ENCODE measurements at places on chromosomes 16 and 17. TPM values are rescaled to one million over a fixed set of nuclear protein-coding genes. Genes with fewer than 3 reads are reported as not detected.

Gene SLC5A10
- not detected for total RNA-seq

Gene P2RX1
- total RNA-seq: 0.59 TPM

Gene CASKIN1
- total RNA-seq: 0.10 TPM

- DNase-seq: no peak
Measured at GRCh38 chr17:83150369-83151055, 71.1 kb downstream of the METRNL start.

- no peak for DNase-seq
Measured at GRCh38 chr16:71354156-71354555, 4.4 kb upstream of the CALB2 start.

GRCh38 chr16:68093816-68094613, 8.8 kb downstream of the NFATC3 start:
- DNase-seq: no peak

DNA sequence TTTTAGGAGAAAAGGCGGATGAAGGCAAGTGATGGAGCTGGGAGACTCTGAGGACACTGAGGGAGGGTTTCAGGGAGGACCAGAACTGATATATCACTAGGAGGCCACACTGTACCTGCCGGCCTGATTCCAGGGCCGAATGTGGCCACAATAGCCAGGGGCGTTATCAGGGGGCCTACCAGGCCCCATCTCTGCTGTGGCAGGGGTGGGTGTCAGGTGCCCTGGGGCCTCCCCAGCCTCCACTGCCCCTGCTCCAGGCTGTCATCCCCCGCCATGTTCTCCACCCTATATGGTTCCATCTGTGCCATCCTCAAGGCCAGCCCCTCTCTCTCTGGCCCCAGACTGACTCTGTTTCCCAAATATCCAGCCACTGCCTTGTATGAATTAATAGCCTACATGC, 246.5 kb downstream of the GSG1L start:
- no peak for DNase-seq

GRCh38 chr17:40072735-40073346, 10.1 kb downstream of the THRA start:
- no peak for DNase-seq

Gene CACNG3
- total RNA-seq: not detected

- peak; percentile 31 for DNase-seq
Measured at GRCh38 chr17:10605221-10605783, 51.8 kb downstream of the MYH3 start.

GRCh38 chr16:50446861-50447260, 78.1 kb upstream of the BRD7 start:
- DNase-seq: no peak

GRCh38 chr17:68357886-68358285, 66.6 kb downstream of the ARSG start:
- DNase-seq: no peak

Gene CPD
- total RNA-seq: 32.4 TPM

GRCh38 chr16:17461951-17462729, 8.6 kb downstream of the XYLT1 start:
- DNase-seq: no peak
